ENCODE measurements at places on chromosomes 13 and 19.

DNA sequence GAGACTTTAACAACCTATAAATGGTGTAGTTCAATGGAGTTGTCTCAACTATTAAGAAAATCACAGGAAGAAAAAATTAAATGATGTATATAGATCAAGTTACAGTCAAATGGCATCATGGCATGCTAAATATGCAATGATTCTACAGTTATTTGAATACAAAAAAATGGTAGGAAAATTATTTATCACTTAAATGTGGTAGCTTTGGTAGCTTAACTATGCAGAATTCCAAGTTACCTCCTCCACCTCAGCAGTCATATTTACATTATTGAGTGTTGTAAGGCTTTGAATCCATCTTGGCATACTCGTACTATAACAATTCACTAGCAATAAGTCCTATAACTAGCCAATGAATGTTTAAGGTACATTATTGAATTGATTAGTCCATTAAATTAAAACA, 36.8 kb downstream of the CAB39L start:
- no peak for DNase-seq

DNA sequence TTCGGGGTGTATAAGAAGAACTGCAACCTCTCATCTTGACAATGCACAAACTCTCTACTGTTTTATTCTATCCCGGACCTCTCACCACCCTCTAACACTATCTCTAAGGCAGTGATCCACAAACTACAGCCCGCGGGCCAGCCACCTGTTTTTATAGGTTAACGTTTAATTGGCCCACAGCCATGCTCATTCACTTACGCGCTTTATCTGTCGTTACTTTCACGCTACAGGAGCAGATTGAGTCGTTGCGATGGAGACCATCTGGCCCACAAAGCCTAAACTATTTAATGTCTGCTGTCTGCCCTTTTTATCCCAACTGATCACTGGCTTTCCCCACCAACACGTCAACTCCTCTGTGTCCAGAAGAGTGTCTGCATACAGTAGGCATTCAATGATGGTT, 158.9 kb downstream of the CACNA1A start:
- DNase-seq: no peak

DNA sequence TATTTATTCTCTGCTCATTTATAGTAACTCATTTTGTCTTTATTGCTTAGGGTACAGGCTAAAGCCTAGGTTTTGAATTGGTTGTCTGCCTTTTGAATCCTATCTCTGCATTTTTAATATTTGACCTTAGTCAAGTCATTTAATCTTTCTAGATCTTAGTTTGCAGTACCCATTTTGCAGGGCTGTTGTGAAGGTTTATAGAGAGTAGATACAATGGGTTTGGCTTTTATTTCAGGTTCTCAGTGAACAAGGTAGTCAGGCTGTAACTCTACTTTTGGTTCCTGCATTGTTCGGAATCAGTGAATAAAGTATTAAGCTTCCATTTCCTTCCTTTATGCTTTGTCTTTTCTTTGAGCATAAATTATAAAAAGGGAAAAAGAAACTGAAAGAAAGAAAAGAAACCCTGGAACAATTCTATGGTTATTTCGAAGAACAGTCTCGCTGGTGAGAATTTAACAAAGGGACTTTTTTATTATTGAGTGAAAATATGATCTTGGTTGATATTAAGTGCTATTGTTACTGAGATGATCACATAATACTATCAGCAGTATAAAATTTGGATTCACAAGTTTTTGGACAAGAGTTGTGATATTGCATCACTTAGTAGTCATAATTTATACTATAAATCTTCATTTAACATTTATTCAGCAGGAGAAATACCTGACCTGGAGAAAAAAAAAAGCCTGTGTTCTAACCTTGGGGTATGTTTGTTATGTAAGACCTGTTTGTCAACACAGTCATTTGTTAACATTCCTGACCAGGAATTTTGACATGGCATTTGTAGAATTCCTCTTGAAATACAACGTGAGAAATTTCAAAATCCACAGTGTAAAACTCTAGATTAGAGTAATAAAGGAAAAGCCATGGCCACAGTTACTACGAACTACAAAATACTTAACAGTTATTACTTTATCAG, 91.3 kb downstream of the ZMYM2 start:
- DNase-seq: no peak

DNA sequence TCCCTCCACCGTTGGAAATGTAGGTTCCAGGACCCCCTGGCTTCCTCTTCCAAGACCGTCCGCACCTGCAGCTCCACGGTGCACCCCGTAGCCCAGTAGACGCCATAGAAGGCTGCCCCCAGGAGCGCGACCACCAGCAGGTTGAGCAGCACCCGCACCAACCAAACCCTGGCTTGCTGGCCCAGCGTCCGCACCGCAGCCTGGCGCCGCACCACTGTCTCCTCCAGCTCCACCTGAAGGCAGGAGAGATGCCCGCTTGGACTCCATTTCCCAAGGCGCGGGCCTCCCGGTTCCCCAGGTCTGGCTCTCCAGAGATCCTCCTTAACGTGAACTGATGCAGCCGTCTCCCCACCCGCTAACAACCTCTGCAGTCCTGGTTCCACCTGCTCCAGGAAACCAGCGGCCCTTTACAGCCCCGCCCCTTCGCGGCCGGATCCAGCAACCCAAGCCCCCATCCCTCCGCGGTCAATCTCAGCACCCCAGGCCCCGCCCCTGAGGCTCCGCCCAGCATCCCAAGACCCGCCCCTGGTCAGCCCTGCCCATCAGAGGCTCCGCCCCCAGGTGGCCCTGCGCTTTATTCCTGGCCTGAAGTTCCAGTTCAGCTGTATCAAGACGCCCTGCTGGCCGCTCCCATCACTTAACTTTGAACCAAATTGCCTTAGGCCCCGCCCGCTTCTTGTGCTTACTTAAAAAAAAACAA, 5.0 kb upstream of the LENG1 start:
- DNase-seq: no peak

DNA sequence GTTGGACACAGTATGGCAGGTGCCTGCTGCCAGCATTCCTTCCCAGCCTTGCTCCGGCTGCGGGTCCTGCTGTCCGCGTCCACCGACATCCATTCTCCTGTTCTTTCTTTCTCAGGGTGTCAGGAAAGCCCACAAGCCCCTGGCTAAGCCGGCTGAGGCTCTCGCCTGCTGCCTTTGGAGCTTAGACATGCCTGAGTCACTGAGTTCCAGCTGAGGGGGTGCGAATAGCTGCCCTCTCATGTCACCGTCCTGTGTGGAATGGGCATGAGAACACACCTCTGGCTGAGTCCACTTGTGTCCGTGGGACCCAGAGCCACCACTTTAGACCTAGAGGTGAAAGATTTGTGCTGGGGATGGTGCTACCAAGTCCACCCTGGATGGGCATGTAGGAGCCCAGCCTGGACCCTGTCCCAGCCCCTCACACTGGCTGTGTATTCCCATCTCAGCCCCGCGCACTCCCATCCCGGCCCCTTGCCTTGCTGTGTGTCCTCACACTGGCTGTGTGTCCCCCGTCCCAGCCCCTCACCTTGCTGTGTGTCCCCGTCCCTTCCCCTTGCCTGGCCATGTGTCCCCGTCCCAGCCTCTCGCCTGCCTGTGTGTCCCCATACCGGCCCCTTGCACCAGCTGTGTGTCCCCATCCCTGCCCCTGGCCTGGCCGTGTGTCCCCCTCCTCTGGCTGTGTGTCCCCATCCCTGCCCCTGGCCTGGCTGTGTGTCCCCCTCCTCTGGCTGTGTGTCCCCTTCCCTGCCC, 24.6 kb upstream of the IRS2 start:
- no peak for DNase-seq

- no peak for DNase-seq
Measured at GRCh38 chr13:41974262-41974900, 13.5 kb upstream of the VWA8 start.

DNA sequence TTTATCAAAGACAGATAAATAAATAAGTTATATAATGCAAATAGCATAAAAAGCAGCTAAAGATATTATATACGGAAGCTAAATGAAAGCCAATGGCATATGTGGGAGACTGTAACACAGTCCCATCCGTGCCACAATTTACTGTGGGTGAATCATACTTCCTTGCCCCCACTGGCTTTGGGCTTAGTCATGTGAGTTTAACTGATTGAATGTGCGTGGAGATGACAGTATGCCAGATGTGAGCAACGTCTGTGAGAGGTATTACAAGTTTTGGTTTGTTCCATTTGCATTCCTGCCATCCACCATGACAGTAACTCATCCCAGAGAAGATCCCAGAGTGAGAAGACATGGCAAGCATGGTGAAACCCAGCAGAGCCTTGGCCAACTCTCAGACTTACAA, 340.0 kb downstream of the SUCLA2 start:
- no peak for DNase-seq

DNA sequence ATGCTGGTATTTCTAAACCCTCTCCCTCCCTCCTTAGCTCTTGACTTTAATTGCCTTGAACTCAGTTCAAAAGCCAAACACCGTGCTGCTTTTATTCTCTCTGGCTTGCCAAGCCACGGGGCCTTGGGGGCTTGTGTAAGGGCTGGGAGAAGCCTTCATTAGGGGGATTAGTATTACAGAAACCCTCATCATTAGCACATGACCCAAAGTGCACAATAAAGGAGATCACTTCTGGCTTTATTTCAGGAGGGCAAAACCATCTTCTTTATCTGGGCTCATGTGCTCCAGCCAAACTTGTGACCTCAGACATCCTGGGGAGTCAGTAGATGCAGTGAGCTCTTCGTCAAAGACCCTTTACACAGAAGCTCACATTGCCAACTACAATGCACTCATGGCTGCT, at the start of gene DCT:
TSS of gene DCT (minus strand) at position 67 of the 400 bp plus-strand sequence. CDS start 427 bp downstream, outside the sequence.
- no peak for DNase-seq

DNA sequence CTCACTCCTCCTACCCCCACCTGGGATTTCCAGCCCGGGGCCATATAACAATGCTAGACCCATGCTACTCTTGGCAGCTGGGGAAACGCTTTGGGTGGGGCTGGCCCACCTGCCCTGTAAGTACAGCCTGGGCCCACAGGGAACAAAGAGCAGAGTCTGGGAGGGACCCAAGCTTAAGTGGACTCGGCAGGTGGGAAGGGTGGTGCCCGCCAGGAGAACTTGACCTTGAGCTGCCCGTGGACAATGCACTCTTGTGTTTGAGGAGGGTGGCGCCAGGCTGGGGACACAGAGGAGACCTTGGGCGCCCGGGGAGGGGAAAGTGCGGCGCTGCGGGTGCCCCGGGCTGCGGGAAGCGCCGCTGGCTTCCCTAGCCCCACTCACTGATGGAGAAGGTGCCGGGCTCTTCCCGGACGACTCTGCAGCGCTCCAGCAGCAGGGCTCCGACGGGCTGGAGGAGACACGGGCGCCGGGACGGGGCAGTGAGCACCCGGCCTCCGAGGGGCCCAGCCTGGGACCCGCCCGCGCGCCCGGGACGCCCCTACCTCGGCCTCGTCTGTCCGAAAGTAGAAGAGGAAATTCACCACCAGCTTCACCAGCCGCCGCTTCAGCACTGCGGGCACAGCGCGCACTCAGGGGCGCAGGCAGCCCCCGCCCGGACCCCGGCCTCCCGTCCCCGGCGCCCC, 607 bp downstream of the PLEKHJ1 start:
- no peak for DNase-seq

- no peak for DNase-seq
Measured at GRCh38 chr19:35889370-35890112, 10.8 kb downstream of the NFKBID start.

DNA sequence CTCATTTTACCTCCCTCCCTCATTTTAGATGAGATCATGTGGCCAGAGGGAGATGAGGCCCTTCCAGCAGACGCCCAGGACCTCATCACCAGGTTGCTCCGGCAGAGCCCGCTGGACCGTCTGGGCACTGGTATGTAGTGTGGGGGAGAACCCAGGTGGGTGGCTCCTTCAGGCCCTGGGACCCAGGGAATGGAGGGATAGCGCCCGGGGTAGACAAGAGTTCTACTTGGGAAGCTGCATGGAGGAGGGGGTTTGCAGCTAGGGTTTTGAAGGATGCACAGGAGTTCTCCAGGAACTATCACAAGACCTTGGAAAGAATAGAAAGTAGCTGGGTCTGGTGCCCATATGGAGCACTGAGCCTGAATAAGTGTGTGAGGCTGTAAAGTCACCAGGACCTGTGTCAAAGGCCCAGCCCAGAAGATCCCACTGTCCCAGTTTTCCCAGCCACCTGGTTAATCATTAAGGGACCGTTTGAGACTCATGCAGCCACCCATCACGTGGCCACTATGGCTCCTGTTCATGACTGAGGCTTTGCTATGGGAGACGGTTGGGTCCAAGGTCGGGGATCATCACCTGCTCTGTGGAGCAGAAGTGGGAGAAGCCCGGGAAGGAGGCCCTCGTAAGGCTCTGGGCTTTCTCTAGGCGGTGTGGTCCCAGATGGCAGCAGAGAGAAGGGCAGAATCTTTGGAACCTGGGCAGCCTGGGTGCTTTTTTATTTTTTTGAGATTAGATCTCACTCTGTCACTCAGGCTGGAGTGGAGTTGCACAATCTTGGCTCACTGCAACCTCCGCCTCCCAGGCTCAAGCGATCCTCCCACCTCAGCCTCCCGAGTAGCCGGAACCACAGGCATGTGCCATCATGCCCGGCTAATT, 17.0 kb upstream of the PIK3R2 start:
- DNase-seq: no peak

Data from activated T-cell treated with anti-CD3 and anti-CD28 coated beads, Interleukin-2, amount 50 U/mL, for 4 hours (primary cell).